ENCODE measurements at places on chromosomes 16 and 17.

- H3K4me1 ChIP-seq = peaks cover 44% of the 10 kb centered on the region
- H3K27ac ChIP-seq = no peak overlapping the region
- no peak for DNase-seq
- no peak overlapping the region for H3K4me3 ChIP-seq
Measured at GRCh38 chr16:71880176-71880575, 3.8 kb downstream of the ZNF821 start.

- H3K4me3 ChIP-seq = no peak overlapping the region
- DNase-seq = no peak
- H3K27ac ChIP-seq = no peak overlapping the region
- peaks cover 74% of the 10 kb centered on the region for H3K27me3 ChIP-seq
- H3K36me3 ChIP-seq = no peaks in the 10 kb centered on the region
Measured at GRCh38 chr17:49965524-49965909, 3.5 kb upstream of the DLX4 start.

- DNase-seq = peak; percentile 90
- H3K4me1 ChIP-seq = peaks cover 45% of the 10 kb centered on the region
- H3K27me3 ChIP-seq = no peaks in the 10 kb centered on the region
- peak overlapping the region; percentile 96 for H3K27ac ChIP-seq
Measured at GRCh38 chr17:8225813-8226535, 15.6 kb upstream of the AURKB start.

DNA sequence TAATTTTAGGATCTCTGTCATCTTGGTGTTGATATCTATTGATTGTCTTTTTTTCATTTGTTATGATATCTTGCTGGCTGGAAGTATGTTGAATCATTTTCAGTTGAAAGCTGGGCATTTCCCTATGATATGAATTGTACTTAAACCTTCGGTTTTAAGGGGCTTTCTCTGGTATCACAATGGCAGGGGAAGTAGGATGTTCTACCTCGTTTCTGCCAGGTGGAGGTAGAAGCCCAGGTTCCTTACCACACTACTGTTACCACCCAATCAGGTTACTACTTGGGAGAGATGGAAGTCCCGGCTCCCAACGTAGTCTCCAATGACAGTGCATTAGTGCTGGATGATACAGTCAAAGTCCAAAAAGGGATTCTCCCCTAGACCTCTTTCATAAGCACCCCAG is 281.7 kb upstream of the TBX2 start:
- no peaks in the 10 kb centered on the region for H3K27me3 ChIP-seq
- DNase-seq = no peak
- H3K36me3 ChIP-seq = peaks cover 4% of the 10 kb centered on the region
- H3K4me3 ChIP-seq = no peak overlapping the region
- H3K27ac ChIP-seq = no peak overlapping the region

GRCh38 chr16:85354686-85355514 is 242.6 kb upstream of the CIBAR2 start:
- no peak for DNase-seq
- H3K27me3 ChIP-seq = no peaks in the 10 kb centered on the region
- no peaks in the 10 kb centered on the region for H3K4me1 ChIP-seq
- no peak overlapping the region for H3K4me3 ChIP-seq
- no peaks in the 10 kb centered on the region for H3K36me3 ChIP-seq

DNA sequence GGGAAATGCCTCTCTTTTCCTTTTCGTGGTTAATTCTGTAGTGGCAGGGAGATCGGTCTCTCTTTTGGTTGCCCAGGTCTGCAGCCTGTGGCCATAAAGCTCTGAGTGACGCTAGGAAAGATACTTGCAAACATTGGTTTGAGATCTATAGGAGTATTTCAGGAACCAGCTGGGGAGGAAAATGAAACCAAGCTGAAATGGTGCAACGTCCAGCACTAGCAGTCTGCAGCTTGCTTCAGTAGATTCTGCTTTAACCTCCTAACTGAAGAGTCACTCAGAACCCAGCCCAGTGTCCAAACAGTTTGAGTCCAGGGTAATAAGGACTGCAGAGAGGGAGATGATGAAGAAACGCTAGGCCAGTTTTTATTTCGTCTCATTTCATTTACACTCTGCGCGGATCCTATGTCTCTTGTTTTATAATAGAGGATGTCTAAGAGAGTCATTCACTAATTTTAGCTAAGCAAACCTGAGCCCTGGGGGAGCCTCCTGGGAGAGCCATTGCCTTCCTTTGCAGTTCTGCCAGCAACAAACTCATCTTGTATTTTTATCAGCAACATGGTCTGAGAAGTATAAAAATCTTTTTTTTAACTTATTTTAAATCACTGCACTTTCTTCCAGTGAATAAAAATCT is 12.0 kb downstream of the SP2 start:
- peak overlapping the region; percentile 9 for H3K27ac ChIP-seq
- no peaks in the 10 kb centered on the region for H3K27me3 ChIP-seq
- H3K4me1 ChIP-seq = peaks cover 16% of the 10 kb centered on the region
- no peak overlapping the region for H3K4me3 ChIP-seq
- DNase-seq = no peak
- H3K36me3 ChIP-seq = peaks cover 8% of the 10 kb centered on the region

DNA sequence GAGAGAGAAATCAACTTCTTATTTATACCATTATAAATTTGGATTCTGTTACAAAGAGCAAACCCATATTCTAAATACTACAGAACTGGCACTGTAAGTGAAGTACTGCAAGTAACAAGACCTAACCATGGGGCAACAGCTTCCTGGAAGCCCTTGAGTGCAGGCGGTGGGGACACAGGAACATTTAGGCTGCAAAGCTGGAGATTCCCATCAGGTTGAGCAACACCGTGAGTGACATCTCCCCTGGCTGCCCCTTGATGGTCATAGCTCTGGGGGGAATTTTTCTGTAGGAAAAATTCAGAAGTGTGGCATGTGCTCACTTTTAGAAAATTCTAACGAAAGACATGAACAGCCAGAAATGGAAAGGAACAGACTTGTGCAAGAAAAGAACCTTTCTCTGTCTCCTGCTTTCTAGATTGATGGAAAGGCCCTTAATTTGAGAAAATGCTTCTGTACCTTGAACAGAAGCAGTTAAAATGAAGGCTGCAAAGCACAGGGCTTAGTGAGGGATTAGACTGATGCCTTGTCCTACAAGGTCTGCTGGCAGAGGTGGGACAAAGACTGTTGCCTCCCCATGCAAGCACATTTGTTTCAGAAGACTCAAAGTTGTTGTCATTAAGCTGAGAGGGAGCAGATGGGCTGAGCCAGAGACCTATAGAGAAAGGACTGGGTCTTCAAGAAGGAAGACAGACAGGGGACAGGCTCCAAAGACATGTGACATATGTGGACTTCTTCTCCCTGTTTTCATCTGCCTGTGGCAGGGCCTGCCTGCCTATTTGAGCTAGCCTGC is 380.8 kb downstream of the SLC39A11 start:
- H3K36me3 ChIP-seq = peaks cover 18% of the 10 kb centered on the region
- H3K4me3 ChIP-seq = no peak overlapping the region
- no peaks in the 10 kb centered on the region for H3K27me3 ChIP-seq
- H3K4me1 ChIP-seq = peaks cover 26% of the 10 kb centered on the region
- no peak overlapping the region for H3K27ac ChIP-seq

GRCh38 chr16:5450409-5451104 is 353.0 kb upstream of the EEF2KMT start:
- H3K27ac ChIP-seq = no peak overlapping the region
- H3K4me3 ChIP-seq = no peak overlapping the region
- no peaks in the 10 kb centered on the region for H3K36me3 ChIP-seq
- DNase-seq = no peak
- no peaks in the 10 kb centered on the region for H3K4me1 ChIP-seq

- H3K4me1 ChIP-seq = no peaks in the 10 kb centered on the region
- no peak overlapping the region for H3K4me3 ChIP-seq
- H3K36me3 ChIP-seq = no peaks in the 10 kb centered on the region
- no peak for DNase-seq
- no peaks in the 10 kb centered on the region for H3K27me3 ChIP-seq
Measured at GRCh38 chr16:7289299-7289698, 43.3 kb upstream of the RBFOX1 start.

DNA sequence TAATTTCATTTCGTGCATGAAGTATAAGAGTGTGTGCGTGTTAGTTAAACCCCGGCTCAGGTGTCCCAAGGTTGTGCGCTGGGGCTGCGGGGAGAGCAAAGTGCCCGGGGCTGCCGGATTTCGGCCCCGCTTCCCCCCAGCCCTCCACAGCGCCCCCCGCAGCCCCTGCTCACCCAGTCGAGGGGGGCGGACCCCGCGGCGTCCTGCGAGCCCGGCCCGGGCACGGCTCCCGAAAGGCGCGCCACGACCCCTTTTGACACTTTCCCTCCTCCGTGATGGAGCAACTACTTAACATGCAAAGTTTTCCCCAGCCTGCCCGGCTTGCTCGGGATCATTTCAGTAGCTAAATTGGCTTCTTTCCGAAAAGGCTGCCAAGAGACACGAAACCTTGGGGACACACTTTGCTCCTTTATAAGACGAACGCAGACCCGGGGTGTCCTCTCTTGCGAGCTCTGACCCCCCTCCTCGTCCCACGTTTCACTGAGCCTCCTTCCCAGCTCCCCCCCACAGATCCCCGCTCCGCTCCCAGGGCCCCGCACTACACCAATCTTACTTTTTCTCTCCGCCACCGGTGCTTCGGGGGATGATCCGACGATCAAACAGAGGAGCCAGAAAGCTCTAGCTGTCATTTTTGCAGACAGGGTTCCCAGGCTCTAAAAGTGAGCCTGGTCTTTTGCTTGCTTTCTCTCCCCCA is 552 bp downstream of the C17orf58 start:
- peak overlapping the region; percentile 75 for H3K4me3 ChIP-seq
- H3K4me1 ChIP-seq = peaks cover 26% of the 10 kb centered on the region
- peaks cover 13% of the 10 kb centered on the region for H3K27me3 ChIP-seq

DNA sequence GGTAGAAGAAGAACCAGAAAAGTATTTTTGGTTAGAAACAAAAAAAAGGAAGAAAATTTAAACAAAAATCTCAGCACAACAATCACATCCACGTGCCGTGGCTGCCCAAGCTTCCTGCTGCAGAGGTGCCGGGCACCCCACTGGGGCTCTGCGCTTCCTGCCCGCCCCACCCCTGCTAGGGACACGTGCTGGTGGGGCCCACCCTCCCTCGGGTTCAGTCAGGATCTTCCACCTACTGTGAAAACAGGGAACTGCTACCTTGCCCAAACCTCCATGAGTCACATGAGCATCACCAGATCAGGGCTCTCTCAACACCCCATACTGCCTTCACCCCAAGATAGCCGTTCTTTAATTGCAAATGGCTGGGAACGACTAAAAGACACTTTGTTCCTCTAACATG is 24.4 kb upstream of the CYTH1 start:
- peaks cover 78% of the 10 kb centered on the region for H3K36me3 ChIP-seq
- no peaks in the 10 kb centered on the region for H3K27me3 ChIP-seq
- peaks cover 51% of the 10 kb centered on the region for H3K4me1 ChIP-seq
- H3K27ac ChIP-seq = peak overlapping the region; percentile 95
- peak overlapping the region; percentile 41 for H3K4me3 ChIP-seq
- DNase-seq = peak; percentile 84

DNA sequence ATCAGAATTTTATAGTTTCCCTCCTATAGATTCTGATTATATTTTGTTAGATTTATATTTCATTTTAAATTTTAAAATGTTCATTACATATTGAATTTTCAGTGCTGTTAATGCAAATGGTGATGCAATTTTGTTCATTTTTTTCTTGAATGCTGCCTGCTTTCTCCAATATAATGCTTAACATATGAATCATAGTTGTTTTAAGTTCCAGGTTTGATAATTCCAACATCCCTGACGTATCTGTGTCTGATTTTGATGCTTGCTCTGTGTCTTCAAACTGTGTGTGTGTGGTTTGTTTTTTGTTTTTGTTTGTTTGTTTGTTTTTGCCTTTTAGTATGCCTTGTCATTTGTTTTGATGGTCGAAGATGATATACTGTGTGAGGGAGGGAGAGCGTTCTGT is 134.7 kb upstream of the ELAC2 start:
- H3K27me3 ChIP-seq = peaks cover 2% of the 10 kb centered on the region
- H3K27ac ChIP-seq = no peak overlapping the region
- no peaks in the 10 kb centered on the region for H3K36me3 ChIP-seq
- no peaks in the 10 kb centered on the region for H3K4me1 ChIP-seq

- no peak overlapping the region for H3K27ac ChIP-seq
- H3K4me3 ChIP-seq = no peak overlapping the region
Measured at GRCh38 chr17:65743308-65743655, 181.8 kb upstream of the AXIN2 start.

GRCh38 chr17:63349478-63350000 is 96.6 kb downstream of the CYB561 start:
- no peak overlapping the region for H3K4me3 ChIP-seq
- no peaks in the 10 kb centered on the region for H3K27me3 ChIP-seq
- DNase-seq = no peak
- no peak overlapping the region for H3K27ac ChIP-seq

DNA sequence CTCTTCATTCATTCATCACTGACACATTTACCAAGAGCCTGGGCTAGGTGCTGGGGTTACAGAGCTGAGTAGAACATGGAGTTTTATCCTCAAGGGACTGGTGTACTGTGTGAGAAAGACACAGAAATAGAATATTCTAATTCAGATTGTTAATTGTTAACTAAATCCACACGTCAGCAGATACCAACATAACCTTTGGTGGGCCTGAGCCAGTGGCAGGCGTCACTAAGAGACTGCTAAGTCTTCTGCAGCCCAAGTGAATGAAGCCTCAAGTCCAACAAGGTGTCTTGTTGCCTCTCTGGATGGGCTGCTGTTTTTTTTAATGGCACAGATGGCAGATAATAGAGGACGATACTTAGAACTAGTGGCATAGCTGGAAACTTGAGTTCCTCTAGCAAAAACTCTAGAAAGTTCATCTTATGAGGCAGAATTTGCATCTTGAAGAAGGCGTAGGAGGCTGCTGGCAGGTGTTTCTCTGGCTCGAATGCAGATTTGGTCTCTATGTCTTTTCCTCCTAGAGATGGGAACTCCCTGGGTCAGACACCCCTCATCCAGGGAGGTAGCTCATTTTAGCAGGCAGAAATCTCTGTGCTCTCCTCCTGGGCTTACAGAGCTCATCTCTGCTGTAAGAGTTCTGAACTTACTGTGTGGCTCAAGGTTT is 179.5 kb downstream of the NTN1 start:
- peaks cover 4% of the 10 kb centered on the region for H3K4me1 ChIP-seq
- H3K36me3 ChIP-seq = no peaks in the 10 kb centered on the region
- no peak overlapping the region for H3K4me3 ChIP-seq
- peaks cover 7% of the 10 kb centered on the region for H3K27me3 ChIP-seq
- no peak overlapping the region for H3K27ac ChIP-seq

GRCh38 chr16:30018731-30019158 is 4.3 kb upstream of the C16orf92 start:
- no peak for DNase-seq
- H3K27ac ChIP-seq = no peak overlapping the region
- no peak overlapping the region for H3K4me3 ChIP-seq
- H3K4me1 ChIP-seq = peaks cover 7% of the 10 kb centered on the region
- H3K36me3 ChIP-seq = no peaks in the 10 kb centered on the region

DNA sequence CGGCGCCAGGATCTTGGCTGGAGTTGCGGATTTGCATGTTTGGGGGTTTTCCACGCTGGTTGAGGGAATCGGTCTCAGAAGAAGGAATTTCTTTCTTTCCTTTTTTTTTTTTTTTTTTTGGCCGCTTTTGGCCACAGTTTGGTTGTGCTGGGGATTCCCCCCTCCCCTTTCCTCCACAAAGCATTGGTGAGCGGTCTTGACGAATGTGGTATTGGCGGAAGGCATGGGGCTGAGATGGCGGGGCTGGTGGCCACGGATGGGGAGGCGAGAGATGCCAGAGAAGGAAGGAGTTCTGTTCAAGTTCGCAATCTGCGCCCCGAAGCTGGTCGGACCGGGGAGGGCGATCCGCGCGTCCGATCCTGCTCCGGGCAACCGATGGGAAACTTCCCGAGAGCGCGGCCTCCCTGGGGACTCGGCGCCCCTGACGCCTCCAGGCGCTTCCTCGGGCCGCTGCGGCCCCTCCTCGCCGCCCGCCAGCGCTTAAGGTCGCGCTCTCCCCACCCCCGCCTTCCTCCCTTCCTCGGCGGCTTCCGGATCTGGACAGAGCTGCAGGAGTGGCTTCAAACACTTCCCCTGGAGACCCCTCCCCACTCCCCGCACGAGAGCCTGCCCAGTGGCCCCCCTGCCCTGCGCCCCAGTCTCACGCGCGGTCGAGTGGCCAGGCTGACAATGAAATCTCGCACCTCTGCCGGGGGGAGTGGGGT is 43.2 kb downstream of the RAI1 start:
- peaks cover 2% of the 10 kb centered on the region for H3K36me3 ChIP-seq
- no peak overlapping the region for H3K27ac ChIP-seq
